ENCODE measurements at places on chromosomes 1 and 21.

GRCh38 chr1:89363196-89363595 is 663 bp upstream of the GBP6 start:
- DNase-seq = no peak

DNA sequence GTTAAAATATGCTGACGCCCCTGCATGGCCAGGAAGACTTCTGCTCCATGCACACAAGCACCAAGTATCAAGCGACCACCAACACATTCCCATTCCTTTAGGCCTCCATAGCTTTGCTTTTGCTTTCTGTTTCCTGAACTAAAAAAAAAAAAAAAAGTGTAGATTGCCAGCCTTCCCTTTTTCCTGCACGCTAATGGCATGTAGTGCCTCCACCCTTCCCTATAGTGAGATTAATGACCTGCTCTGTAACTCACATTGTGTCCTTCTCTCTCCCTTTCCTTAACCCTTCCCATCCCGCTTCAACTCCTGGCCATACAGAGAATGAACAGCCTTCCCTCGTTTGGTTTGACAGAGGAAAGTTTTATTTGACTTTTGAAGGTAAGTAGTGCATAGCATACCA is 57.1 kb upstream of the DYNLT5 start:
- no peak for DNase-seq

GRCh38 chr1:15525050-15526020 is 1.3 kb upstream of the DNAJC16 start:
- DNase-seq = no peak

GRCh38 chr1:56838759-56839158 is 15.8 kb upstream of the C8A start:
- DNase-seq = no peak

GRCh38 chr1:51524817-51525216 is 5.8 kb upstream of the EPS15 start:
- DNase-seq = no peak

- peak; percentile 19 for DNase-seq
Measured at GRCh38 chr1:94541246-94542087, at the start of gene F3. Gene F3 (minus strand): TSS chr1:94541759. CDS start chr1:94541636, 123 bp downstream.

- no peak for DNase-seq
Measured at GRCh38 chr1:55402671-55403464, 187.7 kb upstream of the USP24 start.

- DNase-seq = no peak
Measured at GRCh38 chr21:40568807-40569206, 278.2 kb downstream of the DSCAM start.

DNA sequence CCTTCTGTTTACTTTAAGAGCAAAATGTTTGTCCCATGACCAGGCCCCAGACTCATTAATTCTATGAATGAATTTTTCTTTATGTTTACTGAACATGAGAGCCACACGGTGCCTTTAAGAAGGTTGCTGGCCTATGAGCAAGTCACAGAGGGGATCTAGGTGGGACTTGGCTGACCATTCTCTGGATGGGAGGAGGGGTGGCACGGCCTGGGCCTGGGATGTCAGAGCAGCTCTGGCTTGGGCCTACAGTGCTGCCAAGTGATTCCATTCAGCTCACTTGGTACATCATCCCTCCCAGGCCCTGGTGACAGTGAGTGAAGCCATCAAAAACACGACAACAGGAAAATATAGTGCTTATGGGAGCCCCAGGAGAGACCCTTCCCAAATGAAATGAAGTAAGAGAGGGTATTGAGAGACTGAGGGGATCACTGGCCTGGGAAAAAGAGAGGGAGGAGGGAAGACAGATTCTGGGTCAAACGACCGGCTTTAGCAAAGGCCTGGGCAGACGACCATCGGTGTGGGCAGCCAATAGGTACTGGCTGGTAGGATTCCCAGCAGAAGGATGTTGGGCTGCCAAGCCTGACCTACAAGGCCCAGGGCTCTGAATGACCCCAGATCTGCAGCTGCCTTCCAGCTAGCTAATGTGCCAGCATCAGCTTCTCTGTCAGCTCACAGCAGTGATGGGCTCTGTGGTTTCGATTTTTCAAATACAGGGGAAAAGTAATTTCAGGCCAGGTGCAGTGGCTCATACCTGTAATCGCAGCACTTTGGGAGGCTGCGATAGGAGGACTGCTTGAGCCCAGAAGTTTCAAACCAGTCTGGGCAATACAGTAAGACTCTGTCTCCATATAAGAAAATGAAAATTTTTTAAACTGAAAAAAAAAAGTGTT is 3.3 kb downstream of the TMEM53 start:
- DNase-seq = no peak
